ENCODE measurements at places on chromosomes 13 and 19.

DNA sequence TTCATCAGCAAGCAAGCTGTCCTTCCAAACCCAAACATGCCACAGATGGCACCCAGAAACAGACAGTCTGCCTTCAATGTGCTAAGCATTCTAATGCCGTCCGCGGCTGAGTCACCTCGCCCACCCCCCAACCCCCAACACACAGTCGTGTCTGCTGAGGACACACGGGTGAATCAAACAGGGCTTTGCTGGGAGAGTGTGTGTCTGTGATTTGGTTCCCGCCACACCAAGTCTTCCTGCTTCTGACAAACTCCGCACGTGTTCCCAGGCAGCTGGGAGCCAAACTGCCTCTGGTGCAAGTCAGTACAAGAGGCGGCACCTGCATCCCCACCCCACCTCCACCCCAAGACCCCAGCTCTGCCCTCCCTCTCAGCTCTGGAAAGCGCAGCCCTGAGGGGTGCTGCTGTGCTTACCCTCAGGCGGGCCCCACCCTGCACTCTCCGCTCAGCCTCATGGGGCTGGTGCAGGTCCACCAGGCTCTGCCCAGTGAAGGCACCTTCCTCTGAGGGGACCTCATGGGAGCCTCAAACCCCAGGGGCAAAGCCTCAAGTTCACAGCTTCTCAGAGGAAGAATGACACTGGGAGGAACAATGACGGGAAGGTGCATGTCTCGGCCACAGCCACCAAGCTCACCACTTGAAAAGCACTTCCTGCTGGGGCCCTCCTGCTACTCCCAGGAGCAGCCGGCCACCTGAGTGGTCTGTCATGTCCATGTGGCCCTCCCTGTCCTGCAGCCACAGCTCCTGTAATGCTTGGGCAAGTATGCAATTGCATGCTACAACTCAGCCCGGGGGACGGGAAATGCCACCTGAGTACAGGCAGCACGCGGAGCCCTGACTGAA lies 15.0 kb upstream of the SLC35E1 start:
- no peak for DNase-seq

DNA sequence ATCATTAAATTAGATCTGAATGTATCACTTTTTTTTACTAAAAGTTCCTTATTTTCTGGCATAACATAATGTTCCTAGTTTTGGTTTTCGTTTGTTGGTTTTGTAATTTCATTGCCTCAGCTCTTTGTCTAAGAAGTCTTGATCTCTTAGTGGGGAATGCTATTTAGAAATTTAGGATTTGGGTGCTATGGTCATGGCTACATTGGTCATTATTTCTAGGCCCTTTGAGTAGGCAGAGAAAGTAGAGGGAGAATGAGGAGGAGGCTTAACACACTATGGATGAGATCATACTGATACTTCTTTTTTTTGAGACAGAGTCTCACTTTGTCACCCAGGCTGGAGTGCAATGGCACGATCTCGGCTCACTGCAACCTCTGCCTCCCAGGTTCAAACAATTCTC lies 41.8 kb downstream of the PIBF1 start:
- no peak for DNase-seq

DNA sequence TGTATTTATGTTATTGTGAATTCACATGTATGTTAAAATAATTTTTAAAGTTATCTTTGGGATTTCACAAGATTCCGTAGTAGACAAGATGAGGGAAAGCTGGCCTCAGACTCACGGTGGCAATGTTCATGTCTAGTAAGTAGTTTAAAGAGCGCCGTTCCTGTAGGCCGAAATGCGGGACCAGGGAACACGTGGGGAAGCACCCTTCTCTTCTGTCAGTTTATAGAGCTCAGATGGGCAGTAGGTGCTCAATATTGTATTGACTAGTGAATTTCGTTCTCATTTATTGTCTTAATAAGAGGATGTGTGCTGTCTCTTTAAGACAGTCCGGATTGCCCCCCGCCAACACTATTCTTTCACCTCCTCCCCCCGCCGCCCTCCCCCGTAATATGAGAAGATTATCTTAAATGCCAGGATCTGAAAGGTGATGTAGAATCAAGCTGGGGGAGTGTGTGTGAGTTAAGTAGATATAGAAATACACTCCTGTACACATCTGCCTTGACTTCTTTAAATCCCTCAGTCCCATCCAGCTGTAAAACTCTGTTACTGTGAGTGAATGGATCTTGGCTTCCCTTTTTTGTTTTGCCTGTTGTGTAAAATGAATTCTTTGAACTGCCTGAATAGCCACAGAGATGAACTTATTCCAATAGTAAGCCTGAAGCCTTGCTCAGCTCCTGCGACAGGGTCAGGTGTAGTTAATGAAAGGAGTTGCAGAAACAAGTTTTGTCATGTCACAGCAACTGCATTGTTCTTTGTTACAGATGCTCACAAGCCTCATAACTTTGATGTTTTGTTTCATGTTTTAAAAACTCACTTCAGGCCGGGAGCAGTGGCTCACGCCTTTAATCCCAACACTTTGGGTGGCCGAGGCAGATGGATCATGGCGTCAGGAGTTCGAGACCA lies 1.3 kb downstream of the LAMP1 start:
- DNase-seq, result no peak

DNA sequence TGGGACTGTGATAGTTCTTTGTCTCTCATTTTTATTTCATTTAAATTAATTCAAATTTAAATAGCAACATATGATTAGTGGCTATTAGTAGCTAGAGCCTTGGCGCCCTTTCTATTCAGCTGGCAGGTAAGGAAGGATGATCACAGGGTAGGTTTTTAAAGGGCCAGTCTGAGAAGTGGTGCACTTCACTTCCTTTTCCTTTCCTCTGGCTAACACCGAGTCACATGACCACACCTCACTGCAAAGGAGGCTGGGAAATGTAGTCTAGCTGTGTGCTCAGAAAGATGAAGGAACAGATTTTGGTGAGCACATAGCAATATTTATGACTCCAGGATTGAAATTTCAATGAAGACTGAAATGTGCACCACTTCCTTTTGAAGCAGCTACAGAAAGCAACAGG lies 128.7 kb downstream of the TSHZ3 start:
- DNase-seq, result no peak

DNA sequence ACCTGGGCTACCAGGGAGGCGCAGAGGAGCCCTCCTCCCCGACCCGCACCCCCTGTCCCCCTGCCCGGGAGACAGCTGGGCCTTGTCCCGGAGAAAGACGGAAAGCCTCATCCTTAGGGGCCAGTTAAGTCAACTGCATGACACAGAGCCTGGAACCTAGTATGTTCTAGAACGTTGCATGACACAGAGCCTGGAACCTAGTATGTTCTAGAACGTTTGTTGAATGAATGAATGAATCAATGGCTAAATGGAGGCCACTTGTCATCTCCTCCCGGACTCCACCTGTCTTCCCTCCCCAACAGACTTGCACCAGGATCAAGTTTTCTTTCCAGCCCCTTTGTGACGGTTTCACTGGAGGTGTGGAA lies 706 bp downstream of the SERP2 start:
- no peak for DNase-seq

DNA sequence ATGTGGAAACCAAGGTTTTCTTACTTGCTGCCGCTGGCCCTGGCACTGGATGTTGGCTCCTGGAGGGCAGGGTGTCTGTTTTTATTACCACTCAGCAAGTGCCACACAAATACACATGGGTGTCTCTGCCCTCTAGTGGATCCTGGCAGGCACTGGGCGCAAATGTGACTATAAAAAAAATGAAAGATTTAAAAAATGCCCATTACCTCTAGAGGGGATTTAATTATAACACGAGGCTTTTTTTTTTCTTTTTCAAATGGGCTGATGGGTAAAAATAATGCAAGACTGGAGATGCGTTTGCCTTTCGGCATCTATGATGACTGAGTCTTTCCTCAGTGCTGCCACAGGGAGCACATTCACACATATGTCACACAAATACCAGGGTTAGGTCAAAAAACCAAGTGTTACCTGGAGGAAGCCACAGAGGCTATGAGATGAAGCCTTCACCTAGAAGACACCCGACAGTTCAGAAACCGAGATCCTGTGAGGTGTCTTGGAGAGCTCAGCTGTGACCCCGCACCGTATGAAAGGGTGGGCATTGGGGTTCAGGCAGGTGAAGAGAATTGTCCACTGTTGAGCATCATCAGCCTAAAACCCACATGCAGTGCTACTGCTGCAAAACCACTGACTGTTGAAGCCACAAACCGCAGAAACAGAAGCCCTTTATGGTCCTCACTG lies 25.7 kb downstream of the CHAMP1 start:
- peak; percentile 18 for DNase-seq

GRCh38 chr13:52994865-52995264 lies 33.7 kb upstream of the OLFM4 start:
- DNase-seq, result no peak

DNA sequence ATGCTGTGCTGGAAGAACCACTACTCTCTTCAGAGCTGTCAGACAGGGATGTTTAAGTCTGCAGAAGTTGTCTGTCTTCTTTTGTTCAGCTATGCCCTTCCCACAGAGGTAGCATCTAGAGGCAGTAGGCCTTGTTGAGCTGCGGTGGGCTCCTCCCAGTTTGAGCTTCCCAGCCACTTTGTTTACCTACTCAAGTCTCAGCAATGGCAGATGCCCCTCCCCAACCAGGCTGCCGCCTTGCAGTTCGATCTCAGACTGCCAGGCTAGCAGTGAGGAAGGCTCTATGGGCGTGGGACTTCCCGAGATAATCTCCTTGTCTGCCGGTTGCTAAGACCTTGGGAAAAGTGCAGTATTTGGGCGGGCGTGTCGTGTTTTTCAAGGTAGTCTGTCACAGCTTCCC lies 42.1 kb upstream of the UQCRFS1 start:
- DNase-seq, result no peak

Measured in left ventricle myocardium inferior (tissue), 1 donor.